ENCODE measurements at places on chromosomes 16 and 17.

DNA sequence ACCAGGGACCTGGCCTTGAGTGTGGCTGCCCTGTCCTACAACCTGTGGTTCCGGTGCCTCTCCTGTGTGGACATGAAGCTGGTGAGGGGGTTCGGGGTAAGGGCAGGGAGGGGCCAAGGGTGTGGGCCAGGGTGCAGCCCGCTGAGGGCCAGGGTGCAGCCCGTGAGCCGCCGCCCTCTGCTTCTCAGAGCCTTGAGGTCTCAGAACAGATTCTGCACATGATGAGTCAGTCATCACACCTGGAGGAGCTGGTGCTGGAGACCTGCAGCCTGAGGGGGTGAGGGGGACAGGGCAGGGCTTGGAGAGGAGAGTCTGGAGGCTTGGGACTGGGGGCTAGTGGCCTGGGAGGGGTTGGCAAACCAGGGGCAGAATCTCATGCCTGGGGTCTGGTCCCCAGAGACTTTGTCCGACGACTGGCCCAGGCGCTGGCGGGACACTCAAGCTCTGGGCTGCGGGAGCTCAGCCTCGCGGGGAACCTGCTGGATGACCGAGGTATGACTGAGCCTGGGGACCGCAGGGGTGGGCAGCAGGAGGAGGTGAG, 2.2 kb downstream of the CARMIL2 start:
- DNase-seq = no peak
- H3K4me1 ChIP-seq = peaks cover 6% of the 10 kb centered on the region
- H3K36me3 ChIP-seq = no peaks in the 10 kb centered on the region

GRCh38 chr17:81563861-81564586, 11.9 kb upstream of the FAAP100 start:
- H3K4me1 ChIP-seq = no peaks in the 10 kb centered on the region
- peaks cover 5% of the 10 kb centered on the region for H3K36me3 ChIP-seq
- no peak overlapping the region for H3K4me3 ChIP-seq
- H3K27me3 ChIP-seq = no peaks in the 10 kb centered on the region
- DNase-seq = no peak

- peaks cover 5% of the 10 kb centered on the region for H3K36me3 ChIP-seq
- no peaks in the 10 kb centered on the region for H3K4me1 ChIP-seq
- H3K27ac ChIP-seq = no peak overlapping the region
- H3K27me3 ChIP-seq = no peaks in the 10 kb centered on the region
- H3K4me3 ChIP-seq = no peak overlapping the region
- no peak for DNase-seq
These were observed 118.3 kb downstream of the BANP start for GRCh38 chr16:88069397-88070168.

DNA sequence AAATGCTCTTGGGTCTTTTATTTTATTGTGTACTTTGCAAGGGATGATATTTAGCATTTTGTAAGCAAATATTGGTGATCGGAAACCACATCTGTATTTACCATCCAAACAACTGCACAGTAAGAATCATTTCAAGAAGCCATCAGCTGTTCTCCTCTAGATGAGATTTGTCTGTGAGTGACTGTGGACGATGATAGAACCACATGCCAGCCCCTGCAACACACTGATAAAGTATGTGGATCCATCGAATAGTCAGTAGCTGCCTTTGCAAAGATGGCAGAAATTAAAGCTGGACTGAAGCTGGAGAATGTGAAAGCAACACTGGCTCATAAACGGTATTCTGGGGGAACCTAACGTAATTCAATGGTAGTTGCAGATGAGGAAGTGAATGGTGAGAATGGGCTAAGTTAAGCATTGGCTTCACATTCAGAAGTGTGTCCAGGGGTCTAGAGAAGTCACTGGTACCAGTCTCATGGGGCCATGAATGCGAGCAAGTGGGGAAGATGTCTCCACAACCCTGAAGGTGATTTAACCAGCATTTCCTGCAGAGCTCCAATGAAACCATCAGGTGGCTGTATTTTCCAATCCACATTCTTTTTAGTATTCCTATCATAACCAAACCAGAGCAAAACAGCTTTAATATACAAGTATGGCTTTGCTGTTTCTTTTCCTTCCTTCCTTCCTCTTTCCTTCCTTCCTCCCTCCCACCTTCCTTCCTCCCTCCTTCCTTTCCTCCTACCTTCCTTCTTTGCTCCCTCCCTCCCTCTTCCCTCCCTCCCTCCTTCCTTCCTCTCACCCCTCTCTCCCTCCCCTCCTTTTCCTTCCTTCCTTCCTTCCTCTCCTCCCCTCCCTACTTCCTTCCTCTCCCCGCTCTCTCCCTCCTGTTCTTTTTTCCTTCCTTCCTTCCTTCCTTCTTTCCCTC, 169.4 kb downstream of the ABCA8 start:
- H3K27ac ChIP-seq = no peak overlapping the region
- no peaks in the 10 kb centered on the region for H3K4me1 ChIP-seq
- no peak for DNase-seq
- no peaks in the 10 kb centered on the region for H3K36me3 ChIP-seq
- peaks cover 21% of the 10 kb centered on the region for H3K27me3 ChIP-seq
- no peak overlapping the region for H3K4me3 ChIP-seq

DNA sequence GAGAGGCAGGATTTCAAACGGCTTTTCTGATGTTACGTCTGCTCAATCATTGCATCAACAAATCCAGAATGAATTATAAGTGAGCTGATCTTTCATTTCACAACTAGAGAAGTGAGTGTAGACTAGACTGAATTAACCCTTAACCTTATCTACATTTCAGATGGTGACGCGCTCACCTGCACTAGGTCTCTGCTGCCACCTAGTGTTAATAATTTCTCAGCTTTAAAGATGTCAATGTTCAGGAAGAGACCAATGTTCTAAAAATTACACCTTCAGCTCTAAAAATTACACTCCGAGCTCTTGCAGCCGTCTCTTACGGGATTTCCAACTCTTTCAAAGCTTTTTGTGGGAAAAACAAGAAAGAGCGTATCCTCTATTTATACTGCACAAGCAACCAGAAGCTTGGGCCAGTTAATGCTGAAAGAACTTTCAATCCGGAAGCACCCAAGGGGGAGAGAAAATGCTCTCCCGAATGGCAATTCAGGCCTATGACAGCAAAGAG, 88.2 kb upstream of the FA2H start:
- DNase-seq = no peak
- H3K27ac ChIP-seq = no peak overlapping the region
- peaks cover 2% of the 10 kb centered on the region for H3K27me3 ChIP-seq
- no peak overlapping the region for H3K4me3 ChIP-seq
- H3K36me3 ChIP-seq = no peaks in the 10 kb centered on the region

- H3K4me1 ChIP-seq = no peaks in the 10 kb centered on the region
- H3K4me3 ChIP-seq = no peak overlapping the region
- DNase-seq = no peak
These were observed 58.5 kb downstream of the LMF1 start for GRCh38 chr16:912322-912683.
